Inflammatory macrophage treated with lipopolysaccharide for 1 hour (primary cell): ENCODE measurements at places on chromosomes 3 and 15.

- DNase-seq: no peak
Observed at GRCh38 chr15:93730724-93731123, 500.6 kb upstream of the MCTP2 start.

GRCh38 chr15:38528294-38528693, 36.3 kb downstream of the RASGRP1 start:
- DNase-seq: no peak

DNA sequence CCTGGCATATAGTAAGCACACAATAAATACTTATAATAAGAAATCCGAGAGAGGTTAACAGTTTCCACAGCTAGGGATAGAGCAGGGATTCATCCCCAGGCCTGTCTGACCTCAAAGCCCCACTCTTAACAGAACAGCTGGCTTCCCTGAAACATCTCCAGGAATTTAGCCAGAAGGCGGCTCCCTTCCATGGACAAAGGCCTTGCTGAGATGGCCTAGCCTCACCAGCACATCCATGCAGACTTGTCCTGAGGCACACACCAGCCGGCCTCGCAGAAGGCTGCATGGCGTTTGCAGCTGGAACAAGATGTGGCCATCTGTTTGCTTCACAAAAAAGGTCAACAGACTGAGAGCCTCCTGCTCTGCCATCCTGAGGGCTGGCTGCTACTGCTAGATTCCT, 245.4 kb downstream of the SLCO3A1 start:
- DNase-seq: no peak

DNA sequence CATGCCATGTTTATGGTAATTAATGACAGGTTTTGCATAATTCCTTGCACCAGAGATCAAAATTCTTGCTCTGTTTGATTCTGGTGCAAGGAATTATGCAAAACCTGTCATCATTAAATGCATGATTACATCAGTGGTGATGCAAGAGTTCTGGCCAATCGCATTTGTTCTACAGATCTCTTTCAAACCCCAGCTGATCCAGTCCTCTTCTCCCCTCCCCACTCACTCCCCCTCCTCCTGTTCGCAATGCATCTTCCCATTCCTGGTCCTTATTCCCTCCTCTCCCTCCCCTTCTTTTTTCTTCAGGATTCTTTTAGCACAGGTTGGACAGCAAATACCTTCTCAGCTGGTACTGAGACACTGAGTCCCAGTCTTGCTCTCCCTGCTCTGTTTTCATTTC, 82.1 kb downstream of the GABRB3 start:
- no peak for DNase-seq

DNA sequence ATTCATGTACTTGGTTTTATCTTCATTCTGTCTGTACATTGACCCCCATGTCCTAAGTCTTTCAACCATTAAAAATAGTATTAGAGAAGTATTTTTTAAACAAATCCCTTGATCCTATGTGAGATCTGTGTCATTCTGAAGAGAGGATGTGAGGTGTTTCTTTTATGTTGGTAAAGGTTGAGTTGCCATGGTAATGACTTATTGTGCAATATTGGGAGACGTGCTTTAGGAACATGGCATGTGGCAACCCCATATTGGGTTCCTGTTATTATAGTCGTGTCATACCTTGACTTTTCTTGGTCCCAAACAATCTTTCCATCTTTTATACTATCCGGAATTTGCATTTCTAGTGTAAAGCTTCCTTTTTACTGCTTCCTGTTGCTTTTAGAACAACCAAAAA, 203.1 kb downstream of the KCNAB1 start:
- peak; percentile 9 for DNase-seq

DNA sequence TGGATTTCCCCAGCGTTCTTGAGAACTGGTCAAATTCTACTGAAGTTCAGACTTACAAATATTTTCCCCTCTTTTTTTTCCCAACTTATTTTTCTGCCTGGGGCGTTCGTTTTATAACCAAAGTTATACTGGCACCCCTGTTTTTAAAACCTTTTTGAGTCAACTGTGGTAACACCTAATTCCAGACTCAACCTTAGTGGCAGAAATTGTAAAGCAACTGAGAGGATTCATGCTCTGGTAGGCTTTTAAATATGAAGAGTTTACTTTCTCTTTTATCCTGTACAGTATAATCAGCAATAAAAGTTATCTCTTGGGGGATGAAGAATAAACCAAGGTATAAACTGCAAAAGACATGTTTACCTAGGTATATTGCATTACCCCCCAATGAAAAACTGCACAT, 2.3 kb downstream of the IL5RA start:
- DNase-seq: no peak

DNA sequence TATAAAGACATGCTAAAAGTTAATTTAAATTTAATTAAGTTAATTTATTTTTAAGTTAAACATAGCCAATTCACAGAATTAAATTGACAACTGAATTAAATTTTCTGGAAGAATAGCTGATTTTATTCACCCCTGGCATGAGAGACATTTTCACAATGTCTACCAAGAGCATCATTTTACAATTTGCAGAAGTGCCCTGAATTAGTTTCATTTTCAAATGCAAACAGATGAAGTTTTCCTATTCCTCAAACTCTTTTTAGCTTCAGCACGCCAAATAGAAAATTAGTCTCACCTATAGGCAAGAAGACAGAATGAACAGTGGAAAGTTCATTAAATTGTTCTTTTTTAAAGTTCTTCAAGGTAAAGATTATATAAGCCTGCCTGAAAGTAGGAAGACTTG, 259.3 kb downstream of the ZBBX start:
- DNase-seq: no peak

DNA sequence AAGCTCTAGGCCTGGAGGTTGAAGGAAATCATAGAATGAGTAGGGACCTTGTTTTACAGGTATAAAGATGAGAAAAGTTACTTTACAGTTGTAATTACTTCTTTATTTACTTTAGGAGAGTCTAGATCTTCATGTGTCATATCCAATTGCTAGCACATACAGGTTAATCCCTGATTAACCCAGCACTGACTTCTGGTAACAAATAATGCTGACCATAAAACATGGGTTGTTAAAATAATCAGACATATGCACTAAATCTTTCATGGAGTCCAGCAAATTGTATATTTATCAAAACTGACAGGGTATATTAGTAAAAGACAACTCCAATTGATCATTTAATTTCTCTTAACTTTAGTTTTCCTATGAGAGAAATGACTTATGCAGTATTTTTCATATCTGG, 245.2 kb downstream of the NFKBIZ start:
- DNase-seq: no peak

GRCh38 chr3:41569632-41570305, 370.5 kb downstream of the CTNNB1 start:
- no peak for DNase-seq

DNA sequence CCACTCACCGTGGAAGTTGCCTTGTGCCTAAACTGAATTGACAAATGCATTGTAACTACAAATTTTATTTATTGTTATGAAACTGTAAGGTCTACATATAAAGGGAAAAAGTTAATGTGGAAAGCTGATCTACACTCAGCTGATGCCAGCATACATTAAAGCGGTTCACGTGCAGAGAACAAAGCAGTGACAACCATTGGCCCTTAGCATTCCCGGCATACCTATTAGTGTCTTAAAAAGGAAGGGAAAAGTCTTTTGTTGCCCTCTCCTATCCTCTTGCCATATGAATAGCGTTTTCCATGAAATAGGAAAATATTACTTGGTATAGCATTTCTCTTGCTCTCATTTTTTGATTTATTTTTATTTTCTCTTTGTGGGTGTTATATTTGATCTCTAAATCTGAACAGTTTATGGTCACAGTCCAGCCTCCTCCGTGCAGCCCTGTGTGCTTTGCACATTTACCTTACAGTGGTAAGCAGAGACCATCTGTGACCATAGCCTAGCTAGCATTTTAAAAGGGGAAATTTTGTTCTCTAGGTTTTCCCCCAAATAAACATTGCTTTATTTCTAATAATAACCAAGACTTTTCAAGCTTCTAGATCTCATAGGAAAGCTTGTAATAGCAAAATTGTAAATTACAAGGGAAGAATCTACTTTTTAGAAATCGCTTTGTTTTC, 89.7 kb upstream of the CGNL1 start:
- DNase-seq: no peak

DNA sequence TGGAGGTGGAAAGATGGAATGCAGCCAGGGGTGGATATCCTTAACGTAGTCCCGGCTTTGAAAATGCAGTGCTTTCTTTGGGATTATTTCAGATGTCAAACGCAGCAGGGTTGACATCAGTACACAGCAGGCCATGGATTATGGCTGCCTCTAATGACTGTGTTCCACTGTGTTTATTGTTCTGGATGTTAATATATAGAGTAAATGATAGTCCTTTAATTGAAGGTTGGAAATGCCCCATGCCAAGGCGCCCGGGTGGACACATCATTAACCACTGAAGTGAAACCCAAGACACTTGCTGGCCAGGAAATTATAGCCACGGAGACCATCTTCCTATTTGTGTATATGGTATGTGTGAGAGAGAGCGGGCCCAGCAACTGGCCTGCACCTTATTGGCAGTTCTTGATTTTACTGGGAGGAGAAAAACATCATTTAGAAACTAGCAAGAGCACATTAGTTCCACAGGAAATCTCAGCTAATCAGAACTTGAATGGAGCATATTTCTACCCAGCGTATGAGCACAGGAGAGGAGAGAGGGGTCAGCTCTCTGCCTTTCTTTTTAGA, 254.9 kb upstream of the RASGRP1 start:
- DNase-seq: no peak

GRCh38 chr3:188534633-188535032, 380.7 kb downstream of the LPP start:
- DNase-seq: no peak

GRCh38 chr3:56955492-56956111, 104.9 kb upstream of the SPATA12 start:
- no peak for DNase-seq

DNA sequence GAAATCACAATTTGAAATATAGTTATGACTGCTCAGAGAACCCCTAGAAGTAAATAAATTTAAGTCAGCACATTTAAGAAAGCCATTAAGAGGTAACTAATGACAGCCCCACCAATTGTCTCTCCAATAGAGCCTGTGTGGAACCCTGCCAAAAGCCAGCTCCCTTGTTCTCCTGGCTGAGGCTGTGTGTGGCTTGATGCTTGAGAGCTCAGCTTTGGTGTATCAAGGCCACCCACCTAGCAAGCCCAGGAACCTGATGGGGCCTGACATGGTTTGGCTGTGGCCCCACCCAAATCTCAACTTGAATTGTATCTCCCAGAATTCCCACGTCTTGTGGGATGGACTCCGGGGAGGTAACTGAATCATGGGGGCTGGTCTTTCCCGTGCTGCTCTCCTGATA, 106.9 kb downstream of the LRRN1 start:
- DNase-seq: no peak

DNA sequence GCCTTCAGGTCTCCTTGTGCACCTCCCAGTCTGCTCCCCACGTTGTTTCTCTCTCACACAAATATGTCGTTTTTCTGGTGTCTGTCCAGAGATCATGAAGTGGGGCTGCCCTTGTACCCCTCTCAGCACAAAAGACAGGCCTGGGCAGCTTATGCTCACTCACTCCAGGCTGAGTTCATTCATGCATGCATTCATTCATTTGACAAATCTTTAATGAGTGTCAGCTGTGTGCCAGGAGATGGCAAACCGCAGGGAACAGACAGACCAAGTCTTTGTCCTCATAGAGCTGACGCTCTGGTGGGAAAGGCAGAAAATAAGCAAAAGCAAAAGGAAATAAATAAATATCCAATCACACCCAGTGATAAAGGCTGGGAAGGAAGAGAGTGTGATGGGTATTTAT, 7.6 kb upstream of the TRH start:
- DNase-seq: no peak

DNA sequence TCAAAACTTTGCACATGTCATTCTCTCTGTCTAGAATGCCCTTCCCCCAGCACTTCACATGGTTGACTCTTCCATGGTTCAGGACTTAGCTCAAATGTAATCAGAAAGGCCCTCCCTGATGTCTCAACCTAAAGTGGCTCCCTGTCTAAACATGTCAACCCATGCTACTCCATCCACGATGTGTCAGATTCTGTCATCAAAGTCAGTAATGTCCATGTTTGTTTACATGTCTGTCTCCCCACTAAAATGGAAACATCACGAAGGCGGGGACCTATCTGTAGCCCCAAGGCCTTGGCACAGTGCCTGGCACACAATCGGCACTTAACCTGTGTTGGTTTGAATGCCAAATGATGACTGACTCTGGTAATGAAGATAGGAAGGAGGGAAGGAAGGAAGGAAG, 20.8 kb upstream of the SNTN start:
- DNase-seq: no peak

GRCh38 chr3:30347679-30348216, 258.7 kb upstream of the TGFBR2 start:
- no peak for DNase-seq

DNA sequence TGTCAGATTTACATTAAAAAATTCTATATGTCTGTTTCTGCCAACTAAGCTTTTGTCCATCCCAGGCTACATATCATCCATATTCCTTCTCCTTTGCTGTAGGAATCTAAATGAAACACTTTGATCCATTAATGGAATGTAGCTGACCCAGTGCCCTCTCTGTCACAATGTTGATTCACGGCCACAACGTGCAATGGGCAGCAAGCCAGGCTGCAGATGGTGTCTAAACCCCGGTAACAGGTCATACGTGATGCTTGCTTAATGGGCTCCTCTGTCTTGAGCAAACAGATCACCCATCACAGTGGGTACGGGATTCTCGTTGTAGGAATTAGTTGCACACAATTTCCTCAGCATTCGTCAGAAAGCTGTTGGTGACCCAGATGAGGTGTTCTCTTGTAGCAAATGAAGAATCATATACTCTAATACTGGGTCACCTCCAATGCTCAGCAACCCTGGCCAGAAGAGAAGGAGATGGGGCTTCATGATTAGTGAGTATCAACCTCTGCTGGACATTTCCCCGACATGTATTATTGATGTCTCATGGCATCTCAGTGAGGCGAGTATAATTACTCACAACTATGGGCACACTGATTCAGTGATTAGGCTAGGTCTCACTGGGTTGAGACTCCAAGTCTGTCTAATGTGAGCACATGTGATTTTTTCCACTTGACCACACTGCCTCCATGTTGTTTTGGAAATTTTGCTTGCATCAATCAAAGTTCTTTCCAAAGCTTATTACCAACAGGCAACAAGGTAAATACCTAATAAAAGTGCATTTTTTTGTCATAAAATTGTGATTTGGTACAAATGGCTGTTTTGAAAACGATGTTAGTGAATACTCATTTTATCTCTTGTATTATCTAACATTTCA, 12.9 kb upstream of the DCBLD2 start:
- DNase-seq: no peak

GRCh38 chr3:44066806-44067205, 174.9 kb upstream of the TOPAZ1 start:
- no peak for DNase-seq
